SW480 (cell line): ENCODE measurements at places on chromosomes 2 and 18.
A peak's percentile ranks its signal among the peaks of the same experiment; 100 is the strongest.

GRCh38 chr2:238106698-238107524 lies 6.8 kb downstream of the ESPNL start:
- DNase-seq = peak; percentile 11

DNA sequence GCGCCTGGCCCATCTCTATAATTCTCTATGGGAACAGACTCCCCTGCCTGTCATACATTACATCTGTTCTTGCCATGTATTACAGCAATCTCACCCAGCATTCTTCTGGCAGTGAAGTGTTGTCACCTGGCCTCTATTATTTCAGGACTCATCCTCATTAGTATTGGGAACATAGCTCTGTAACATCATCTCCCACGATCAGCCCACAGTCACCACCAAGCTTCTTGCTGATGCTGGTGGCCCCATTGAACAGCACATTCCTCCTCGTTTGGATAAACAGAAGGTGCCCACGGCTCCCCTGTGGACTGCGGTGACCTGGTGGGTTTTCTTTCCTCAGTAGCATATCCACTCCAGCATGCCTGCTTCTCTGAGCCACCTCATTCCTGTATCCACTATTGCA lies 21.5 kb downstream of the CHCHD5 start:
- no peak for DNase-seq

DNA sequence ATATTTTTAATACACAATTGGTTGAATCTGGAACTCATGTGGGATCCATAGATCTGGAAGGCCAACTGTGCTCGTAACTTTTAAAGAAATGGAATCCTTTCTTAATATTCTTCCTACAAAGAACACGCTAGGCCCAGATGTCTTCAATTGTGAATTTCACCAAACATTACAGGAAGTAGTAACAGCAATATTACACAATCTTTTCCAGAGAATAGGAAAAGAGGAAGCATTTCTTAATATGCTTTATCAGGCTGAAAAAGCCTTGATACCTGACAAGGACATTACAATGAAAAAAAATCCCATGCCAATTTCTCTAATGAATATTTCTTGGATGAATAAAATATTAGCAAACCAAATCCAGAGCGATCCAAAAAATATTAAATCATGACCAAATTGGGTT lies 80.3 kb upstream of the HAAO start:
- DNase-seq = no peak

- no peak for DNase-seq
These were observed 20.5 kb upstream of the CD28 start for GRCh38 chr2:203685789-203686420.

DNA sequence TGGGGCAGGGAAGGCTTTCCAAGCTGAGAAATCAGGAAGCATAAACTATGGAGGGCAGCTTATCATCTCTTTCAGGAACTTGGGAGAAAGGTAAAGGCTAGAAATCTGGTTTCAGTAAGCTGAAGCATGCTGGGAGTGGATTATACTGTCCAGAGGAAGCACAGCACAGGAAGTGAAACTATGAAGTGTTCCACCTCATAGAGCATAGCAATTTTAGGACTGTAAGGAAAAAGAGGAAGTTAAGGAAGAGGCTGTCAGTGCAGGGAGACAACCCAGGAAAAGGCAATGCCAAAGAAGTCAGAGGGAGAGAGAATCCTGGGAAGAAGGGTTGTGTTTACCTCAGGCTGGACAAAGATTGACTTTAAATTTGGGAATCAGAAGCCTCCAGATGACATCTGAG lies 51.9 kb downstream of the EFEMP1 start:
- no peak for DNase-seq

GRCh38 chr2:26011609-26011989 lies 22.3 kb upstream of the RAB10 start:
- no peak for DNase-seq

DNA sequence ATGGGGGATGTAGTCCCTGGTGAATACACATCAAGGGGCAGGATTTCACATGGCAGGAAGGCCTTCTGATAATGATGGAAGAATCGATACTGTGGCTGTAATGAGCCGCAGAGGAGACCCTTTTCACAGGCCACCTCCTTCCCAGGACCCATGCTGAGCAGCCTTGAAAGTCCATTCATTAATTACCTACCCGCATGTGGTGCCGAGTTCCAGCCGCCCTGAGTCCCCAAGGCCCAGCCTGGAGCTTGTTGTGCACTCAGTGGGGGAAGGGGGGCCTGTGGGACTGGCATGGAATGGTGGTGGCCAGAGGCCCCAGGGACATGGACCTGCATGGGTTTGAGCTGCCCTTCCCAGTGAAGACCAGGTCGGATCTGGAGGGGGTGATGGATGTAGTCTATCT lies 25.5 kb downstream of the ASB18 start:
- no peak for DNase-seq

DNA sequence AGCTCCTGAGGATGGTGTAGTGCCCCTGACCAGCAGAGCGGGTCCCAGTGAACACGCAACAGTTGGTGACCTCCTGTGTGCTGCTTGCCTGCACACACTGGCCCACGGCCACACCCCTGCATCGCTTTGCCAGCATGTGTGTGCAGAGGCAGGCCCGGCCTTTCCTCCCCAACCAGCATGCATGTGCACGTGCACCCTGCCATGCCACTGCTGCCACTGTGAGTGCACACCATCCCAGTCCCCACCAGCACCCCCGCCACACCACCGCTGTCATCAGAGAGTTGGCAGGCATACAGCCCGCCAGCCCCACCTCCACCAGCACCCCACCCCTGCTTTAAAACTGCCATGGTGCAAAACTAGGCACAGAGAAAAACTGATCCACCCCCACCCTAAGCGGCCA lies 197.4 kb upstream of the SRD5A2 start:
- no peak for DNase-seq

GRCh38 chr18:44582456-44582855 lies 98.2 kb upstream of the SETBP1 start:
- DNase-seq = no peak

DNA sequence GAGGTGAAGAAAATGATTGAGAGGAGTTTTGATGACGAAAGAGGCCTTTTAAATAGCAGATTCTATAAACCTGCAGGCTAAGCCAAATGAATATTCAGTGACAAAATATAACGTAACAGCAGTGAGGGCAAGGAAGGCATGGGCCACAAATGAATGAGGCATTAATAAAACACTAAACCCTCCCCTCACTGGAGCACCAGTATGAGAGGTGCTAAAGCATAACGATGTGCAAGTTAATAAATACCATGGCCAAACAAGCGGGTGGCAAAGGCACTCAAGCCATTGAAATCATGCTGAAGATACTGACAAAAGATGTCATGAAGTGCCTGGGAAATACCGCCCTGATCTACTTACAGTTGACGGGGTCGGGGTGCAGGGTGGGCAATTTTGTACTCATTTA lies 30.2 kb upstream of the LONRF2 start:
- DNase-seq = no peak

- DNase-seq = no peak
These were observed 40.7 kb downstream of the CTDP1 start for GRCh38 chr18:79720359-79720733.

DNA sequence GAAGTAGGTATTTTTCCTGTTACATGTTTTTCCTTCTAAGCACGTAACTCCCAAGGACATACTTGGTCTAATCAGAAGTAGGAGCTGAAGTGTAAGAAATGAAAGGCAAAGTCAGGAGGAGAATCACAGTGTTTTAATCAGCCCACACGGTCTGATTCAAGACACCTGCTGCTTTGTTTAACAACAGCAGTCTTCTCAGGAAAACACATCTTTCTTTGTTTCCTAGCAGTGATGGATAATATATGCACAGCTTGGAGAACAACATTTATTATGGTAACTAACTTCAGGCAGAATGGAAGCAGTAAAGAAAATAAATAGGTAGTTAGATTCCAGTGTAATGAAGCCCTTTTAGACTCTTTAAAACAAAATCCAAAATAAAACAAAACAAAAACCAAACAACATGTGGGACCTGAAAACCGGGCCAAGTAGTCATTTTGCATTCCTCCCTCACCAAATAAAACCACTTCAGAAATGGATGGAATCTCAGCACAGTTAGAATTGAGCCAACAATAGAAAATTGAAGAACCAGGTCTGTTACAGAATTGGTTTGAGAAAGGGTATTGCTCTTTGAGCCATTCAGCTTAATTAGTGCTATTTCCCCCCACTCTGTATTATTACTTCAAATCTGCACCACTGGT lies 61.1 kb upstream of the UGP2 start:
- DNase-seq = no peak

GRCh38 chr2:149765636-149766035 lies 178.1 kb upstream of the MMADHC start:
- DNase-seq = no peak

DNA sequence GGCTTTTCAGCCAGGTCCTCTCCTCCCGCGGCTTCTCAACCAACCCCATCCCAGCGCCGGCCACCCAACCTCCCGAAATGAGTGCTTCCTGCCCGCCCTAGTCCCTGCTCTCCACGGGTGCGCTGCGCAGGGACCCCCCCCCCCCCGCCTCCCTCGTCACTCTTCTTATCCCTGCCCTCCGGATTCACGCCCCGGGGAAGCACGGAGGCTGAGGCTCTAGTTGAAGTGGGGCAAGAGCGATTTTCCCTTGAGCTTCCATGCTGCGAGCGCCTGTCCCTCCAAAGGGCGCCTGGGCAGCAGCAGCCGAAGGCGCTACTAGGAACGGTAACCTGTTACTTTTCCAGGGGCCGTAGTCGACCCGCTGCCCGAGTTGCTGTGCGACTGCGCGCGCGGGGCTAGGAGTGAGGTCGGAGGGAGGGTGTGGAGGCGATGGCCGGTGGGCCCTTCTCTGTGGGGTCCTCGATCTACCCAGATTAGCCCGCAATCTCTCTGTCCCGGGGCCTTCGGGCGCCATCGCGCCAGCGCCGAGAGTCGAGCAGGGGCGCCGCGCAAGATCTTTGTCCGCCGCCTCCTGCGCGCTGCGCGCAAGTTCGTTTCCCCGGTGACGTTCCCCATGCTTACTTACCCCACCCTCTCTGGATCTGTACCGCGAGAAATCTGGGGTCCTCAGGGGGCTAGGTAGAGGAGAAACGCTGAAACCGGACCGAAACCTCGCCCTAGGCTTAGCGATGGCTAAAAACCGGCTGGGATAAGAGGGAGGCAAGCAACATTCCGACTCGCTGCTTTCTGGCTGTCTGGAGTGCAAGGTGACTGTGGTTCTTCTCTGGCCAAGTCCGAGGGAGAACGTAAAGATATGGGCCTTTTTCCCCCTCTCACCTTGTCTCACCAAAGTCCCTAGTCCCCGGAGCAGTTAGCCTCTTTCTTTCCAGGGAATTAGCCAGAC lies 677 bp downstream of the GAD1 start:
- DNase-seq = peak; percentile 43

- no peak for DNase-seq
These were observed 47.4 kb downstream of the LRPPRC start for GRCh38 chr2:43948370-43948769.

DNA sequence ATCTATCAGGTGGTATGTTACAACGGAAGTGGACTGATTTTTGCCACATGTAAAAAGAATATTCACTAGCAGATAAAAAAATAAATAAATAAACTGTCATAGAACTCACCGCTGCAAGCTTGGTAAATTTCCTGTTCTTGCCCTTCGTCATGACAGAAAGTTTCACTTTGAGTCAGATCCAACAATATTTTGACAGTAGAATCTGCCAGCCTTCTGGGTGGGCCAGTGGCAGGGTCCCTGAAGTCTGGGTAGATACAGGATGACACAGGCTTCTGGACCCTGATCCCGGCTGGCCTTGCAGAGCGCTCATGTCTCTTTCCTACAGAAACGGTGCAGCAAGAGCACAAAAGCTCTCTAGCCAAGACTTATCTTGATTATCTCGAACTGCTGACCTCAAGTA lies 97.8 kb upstream of the PMAIP1 start:
- no peak for DNase-seq

DNA sequence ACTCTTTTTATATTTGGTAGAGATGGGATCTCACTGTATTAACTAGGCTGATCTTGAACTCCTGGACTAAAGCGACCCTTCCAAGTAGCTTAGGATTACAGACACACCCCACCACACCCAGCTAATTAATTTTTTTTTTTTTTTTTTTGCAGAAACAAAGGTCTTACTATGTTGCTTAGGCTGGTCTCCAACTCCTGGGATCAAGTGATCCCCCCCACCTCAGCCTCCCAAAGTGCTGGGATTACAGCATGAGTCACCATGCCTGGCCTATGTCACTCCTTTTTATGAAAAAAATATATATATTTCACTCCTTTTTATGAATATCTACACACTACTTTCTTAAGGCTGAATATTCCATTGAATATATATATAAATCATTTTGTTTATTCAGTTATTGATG lies 162.8 kb downstream of the MGAT5 start:
- no peak for DNase-seq

GRCh38 chr2:231661422-231662027 lies 46.8 kb upstream of the PTMA start:
- DNase-seq = no peak

DNA sequence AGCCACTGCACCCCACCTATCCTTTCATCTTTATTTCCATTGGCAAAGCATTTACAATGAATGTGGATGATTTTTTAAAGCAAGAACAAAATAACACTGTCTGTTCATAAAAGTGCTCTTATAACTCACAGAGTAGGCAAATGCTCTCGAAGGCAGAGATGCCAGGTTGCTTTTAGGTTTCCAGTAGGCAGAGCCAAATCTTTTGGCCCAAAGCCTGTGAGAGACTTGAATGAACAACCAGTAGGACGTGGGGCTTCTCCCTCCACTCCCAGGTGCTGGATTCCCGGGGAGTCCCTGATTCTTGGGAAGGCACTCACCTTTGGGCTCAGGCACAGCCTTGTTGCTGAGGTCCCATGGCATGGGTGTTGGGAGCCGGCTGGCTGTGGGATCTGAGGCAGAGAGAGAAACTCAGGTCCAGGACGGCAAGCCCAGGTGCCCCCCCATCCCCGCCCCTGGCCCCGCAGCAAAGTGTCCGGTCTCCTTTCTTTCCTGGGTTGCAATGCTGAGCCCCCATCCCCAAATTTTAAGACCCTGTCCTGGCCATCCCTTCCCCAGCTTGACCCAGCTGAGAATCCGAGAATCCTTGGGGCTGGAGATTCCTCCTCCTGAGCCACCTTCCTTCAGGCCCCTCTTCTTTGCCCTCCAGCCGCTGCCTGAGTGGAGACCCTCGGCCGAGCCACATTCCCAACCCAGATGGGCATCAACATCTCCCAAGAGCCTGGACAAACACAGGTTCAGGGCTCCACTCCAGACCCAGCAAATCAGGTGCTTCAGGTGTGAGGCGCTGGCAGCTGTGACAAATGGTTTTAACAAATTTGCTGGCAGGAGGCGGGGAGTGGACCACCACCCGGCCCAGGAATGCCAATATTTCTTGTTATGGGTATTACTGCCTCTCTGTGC lies 5.8 kb downstream of the NEURL3 start:
- DNase-seq = no peak

DNA sequence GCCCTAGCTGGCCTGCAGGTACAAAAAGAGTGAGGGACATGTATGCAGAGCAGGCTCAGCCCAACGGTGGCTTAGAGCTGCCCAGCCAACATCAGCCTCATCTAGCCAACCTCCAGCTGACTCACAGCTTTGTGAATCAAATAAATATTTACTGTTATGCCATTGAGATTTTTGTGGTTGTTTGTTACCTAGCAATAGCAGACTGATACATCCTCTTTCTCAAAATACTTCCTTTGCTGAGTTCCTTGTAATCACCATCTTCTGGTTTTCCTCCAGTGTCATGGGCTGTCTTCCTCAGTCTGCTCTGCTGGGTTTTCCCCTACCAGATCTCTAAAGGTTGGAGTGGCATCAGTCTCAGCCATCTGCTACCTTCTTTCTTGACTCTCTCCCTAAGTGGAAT lies 126.6 kb upstream of the SLC1A4 start:
- no peak for DNase-seq

- no peak for DNase-seq
These were observed 119.3 kb downstream of the SPTBN1 start for GRCh38 chr2:54575379-54575888.
